ENCODE measurements at places on chromosomes 7 and 10. TPM values are rescaled to one million over a fixed set of nuclear protein-coding genes. Genes with fewer than 3 reads are reported as not detected.
A peak's percentile ranks its signal among the peaks of the same experiment; 100 is the strongest.

GRCh38 chr7:94049615-94050014 is 45.5 kb upstream of the BET1 start:
- DNase-seq = no peak

The VPS37D gene
- 1.2 TPM for total RNA-seq

- DNase-seq = no peak
Measured at GRCh38 chr10:109259293-109259692, 664.0 kb downstream of the XPNPEP1 start.

- DNase-seq = no peak
Measured at GRCh38 chr10:26815500-26815899, 45.3 kb downstream of the ABI1 start.

- no peak for DNase-seq
Measured at GRCh38 chr7:135964791-135965190, 12.4 kb downstream of the MTPN start.

DNA sequence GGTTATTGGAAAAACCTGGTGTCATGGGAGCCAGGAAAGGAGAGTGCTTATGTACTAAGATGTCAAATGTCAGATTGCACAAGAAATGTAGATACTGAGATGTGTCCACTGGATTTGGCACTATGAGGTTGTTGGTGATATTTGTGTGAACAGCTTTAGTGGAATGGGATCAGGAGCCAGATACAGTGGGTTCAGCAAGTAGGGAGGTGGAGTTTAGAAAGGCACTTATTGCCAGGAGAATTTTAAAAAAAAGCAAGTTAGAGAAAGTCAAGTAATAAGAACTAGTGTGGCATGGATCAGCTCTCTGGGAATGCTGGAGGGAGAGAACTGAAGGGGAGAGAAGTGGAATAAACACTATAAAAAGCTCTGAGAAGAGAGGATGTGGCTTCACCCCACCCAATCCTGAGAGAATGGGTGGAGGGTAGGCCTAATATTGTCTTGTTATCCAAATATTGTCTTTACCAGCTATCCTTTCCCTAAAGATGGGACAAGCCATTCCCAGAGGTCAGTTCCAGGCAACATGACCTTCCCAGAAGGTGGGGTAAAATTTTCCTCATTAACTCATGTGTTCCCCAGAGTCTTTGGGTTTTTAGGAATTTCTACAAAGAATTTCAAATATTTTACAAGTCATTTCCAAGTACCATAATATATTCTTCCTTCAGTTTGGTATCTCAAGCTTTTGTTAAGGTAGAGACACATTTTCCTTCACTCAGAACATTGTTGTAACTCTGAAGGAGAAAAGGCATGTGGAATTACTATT is 42.3 kb downstream of the ENTPD1 start:
- no peak for DNase-seq

The NUDT1 gene
- total RNA-seq = 18.6 TPM

DNA sequence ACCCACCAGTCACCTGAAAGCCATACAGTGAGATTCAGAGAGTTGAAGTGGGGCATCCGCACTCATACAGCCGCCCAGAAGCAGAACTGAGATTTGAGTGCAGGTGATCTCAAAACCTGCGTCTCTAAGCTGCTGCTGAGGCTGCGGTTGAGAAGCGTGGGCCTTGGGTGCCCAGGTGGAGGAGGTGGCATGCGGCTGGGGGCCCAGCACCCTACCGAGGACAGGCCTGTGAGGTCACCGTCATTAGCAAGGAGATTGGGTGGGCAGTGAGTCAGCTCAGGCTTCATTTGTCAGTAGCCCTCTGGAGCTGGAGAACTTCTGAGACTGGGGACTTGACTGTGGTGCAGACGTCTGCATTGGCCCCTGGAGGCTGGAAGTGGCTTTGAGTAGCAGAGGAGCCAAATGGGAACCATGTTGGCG is 29.8 kb downstream of the ZMIZ1 start:
- DNase-seq = no peak

- DNase-seq = no peak
Measured at GRCh38 chr7:108178398-108178797, 48.2 kb upstream of the LAMB4 start.

GRCh38 chr10:12559578-12560178 is 210.3 kb downstream of the CAMK1D start:
- DNase-seq = peak; percentile 47

- DNase-seq = no peak
Measured at GRCh38 chr7:147968046-147968610, 622.4 kb upstream of the C7orf33 start.

DNA sequence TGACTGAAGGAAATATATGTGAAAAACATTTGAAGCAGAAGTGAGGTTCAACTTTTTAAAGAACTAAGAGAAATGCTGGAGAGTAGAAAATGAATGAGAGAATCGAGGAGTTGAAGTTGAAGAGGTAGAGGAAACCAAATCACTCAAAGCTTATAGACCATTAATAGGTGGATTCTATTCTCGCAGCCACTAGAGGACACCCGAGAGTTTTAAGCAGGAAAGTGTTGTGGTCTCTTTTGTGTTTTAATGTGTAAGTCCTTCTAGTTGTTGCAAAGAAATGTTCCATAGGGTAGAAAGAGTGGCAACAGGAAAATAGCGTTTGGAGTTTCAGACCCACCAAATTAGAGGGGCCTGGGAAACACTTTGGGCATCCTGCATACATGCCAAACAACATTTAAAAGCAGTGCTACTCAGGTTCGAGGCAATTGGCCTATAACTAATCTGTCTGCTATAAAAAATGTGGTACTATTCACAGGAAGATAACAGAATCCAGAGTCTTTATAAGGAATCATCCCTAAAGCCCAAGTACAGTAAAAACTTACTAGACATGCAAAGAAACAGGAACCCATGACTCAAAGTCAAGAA is 75.3 kb upstream of the TAS2R16 start:
- DNase-seq = no peak

GRCh38 chr10:49303711-49304110 is 4.7 kb downstream of the C10orf71 start:
- no peak for DNase-seq

The GAD2 gene
- total RNA-seq = not detected

The ABCB1 gene
- total RNA-seq = 1.3 TPM

- peak; percentile 48 for DNase-seq
Measured at GRCh38 chr10:132543916-132544743, 6.5 kb downstream of the INPP5A start.

The PRSS37 gene
- not detected for total RNA-seq

GRCh38 chr7:1559626-1560590 is 3.9 kb upstream of the TMEM184A start:
- DNase-seq = no peak

DNA sequence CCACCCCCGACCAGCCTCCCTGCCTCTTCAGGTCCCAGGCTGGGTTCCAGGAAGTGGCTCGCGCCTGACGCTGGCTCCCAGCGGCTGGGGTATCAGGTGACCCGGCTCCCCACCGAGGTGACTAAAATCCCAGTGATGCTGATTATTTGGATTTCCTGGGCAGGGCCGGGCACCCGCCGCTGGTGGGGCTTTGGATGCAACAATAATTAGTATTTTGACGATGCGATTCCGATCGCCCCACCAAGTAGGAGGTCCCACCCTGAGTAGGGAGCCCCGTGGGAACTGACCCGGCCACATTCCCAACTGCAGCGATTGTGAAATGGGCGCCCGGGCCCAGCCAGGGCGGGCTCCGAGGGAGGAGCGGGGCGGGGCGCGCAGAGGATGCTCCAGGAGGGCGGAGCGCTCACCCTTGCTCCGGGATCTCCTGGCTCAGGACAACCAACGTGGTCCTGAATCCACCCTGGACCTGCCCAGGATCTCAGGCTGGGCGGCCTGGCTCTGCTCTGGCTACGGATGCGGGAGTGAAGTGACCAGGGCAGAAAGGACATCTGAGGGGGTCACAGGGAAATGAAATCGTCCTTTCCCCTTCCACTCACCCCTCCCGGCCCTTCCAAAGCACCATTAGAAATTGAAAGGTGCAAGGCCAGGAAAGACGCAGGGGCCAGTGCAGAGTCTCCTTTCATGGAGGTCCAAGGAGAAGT is 32.6 kb downstream of the DUSP5 start:
- peak; percentile 87 for DNase-seq

The ANKRD7 gene
- total RNA-seq = 0.93 TPM

DNA sequence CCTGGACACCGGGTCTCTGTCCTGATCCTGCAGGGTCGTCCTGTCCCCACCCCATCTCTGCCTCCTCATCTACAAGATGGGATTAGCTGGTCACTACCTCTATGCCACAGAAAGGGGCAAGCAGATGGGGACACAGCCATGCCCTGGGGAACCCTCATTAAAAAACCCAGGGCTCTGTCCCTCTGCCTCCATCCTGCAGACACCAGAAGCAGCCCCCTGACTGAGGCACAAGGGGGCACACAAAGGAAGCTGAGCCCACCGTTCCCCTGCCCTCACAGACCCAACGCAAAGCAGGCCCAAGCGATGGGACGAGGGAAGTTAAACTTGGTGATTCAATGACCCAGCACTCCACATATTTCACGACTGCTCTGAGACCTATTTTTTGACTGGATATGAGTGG is 142.4 kb downstream of the TCERG1L start:
- DNase-seq = peak; percentile 22

DNA sequence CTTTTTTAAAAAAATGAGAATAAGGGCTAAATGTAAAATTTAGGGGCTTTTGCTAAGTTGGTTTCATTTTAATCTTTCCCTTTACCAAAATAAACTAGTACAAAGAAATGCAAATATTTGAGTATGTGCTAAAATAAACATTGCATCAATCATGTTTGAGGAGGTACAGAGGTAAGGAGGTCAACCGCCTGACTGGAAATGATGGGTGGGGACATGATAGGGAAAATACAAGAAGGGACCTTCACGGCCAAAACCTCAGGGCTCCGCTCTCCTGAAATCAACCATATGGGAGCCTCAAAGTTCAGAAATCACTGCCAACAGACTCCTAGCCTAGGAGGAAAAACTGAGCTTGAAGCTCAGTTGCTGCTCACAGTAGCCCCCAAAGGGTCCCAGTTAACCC is 207.6 kb downstream of the AHR start:
- no peak for DNase-seq

DNA sequence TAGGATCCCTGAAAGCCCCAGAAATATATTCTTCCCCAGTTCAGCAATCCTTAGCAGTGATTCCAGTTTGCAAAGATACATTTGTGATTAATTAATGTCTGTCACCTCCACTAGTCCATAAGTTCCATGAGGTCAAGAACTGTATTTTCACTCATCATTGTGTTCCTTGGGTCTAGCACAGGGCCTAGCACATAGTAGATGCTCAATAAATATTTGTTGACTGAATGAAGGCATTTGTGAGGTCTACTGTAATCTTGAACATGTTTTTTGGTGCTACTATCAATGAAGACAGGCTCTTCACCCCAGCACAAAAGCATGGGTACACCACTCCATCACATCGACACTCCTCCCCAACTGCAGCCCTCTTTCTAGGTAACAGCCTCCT is 30.8 kb upstream of the PAX2 start:
- no peak for DNase-seq

DNA sequence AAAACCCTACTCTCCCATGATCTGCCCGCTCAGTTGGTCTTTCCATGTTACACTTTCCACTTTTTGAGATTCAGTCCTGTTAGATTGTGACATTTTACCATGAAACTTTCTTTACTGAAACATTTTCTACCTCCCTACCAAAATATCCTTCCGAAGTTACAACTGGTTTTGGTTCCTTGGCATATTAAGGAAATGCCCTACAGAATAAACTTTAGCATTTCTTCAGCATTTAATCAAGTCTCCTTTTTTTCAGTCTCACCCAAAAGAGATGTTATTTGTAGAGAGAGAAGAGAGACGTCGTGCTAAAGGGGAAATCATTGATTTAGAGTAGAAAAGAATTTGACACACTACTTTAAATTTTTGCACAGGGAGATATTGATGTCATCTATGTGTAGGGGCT is 9.7 kb upstream of the FEZF1 start:
- DNase-seq = no peak

GRCh38 chr7:47521816-47522561 is 59.9 kb downstream of the TNS3 start:
- peak; percentile 66 for DNase-seq

- no peak for DNase-seq
Measured at GRCh38 chr10:78617115-78617514, 451.7 kb upstream of the ZMIZ1 start.

DNA sequence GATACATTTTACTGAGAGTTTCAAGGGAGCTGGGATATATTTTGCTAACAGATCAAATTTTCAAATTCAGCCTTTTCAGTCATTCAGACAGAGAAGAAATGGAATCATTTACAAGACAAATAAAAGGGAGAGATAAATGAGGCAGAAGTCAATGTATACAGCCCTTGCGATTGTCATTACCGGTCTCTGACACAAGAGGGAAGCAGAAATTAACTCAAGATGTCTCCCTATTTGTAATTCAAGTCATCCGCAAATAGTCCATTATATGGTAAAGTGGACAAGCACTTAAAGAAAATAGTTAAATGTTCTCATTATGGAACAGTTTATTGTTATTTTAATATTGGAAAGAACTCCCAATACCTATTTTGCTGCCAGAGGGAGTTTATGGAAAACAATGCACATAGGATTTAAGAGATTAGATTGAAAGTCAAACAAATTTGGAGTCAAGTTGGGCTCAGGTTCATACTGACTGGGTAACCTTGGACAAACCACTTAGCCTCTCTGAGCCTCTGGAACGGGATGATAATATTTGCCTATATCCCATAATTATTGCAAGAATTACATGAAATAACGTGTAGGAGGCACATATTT is 89.3 kb upstream of the PRKCQ start:
- DNase-seq = no peak

- no peak for DNase-seq
Measured at GRCh38 chr10:30284865-30285594, 64.0 kb downstream of the MTPAP start.

GRCh38 chr7:88431882-88432281 is 125.2 kb upstream of the STEAP4 start:
- no peak for DNase-seq

The CRTAC1 gene
- 24.5 TPM for total RNA-seq

GRCh38 chr10:60377955-60378354 is 11.7 kb downstream of the ANK3 start:
- no peak for DNase-seq

The PAX4 gene
- not detected for total RNA-seq

DNA sequence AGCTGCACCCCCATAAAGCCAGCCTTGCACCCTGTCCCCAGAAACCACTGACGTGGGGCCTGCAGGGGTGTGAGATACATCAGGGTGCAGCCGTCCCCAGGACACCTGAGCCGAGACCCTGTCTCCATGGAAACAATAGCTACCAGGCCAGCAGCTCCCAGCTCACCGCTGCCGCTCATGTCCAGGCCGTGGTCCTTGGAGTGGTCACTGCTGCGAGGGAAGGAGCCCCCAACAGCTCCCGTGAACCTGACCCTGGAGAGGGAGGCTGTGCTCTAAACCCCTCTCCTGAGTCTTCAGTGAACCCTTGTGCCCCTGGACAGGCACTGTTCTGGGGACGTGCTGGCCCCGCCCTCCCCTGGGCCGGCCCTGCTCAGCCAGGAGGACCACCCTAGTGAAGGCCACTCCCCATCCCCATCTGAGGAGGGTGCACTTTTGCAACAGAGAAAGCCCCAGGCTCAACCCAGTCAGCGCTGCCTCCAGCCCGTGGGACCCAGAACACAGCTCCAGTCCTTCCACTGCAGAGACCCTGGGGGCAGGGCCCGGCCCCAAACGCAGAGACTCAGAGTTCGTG is 19.6 kb upstream of the INPP5A start:
- peak; percentile 78 for DNase-seq

- no peak for DNase-seq
Measured at GRCh38 chr7:108001764-108002725, 916 bp downstream of the LAMB1 start.

The NME8 gene
- total RNA-seq = 0.19 TPM

All from posterior vena cava (tissue), 2 donors.